ENCODE measurements at places on chromosomes 1 and 21.

DNA sequence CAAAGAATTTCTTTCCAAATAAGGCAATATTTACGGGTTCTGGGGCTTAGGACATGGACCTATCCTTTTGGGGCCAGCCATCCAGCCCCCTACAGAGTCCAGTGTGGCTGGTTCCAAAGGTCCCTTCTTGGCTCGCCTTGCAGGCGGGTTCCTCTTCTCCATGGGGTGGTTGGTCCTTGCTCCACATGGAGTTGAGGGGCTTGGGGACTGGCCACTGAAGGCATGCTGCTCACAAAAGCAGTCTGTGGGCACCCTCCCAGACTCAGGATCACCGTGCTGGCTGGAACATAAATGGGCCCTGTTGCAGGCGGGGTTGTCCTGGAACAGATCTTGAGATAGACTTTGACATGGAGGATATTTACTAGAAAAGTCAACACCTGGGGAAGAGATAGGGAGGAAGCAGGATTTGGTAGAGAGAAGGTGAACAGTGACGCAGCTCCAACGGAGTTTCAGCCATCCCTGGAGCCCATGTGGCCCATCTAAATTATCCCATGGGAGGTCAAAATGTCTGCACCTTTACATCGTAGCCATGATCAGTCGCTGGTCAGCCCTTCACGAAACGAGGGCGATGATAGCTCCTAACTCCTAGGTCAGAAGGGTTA, 39.1 kb upstream of the LRP8 start:
- DNase-seq, result no peak

DNA sequence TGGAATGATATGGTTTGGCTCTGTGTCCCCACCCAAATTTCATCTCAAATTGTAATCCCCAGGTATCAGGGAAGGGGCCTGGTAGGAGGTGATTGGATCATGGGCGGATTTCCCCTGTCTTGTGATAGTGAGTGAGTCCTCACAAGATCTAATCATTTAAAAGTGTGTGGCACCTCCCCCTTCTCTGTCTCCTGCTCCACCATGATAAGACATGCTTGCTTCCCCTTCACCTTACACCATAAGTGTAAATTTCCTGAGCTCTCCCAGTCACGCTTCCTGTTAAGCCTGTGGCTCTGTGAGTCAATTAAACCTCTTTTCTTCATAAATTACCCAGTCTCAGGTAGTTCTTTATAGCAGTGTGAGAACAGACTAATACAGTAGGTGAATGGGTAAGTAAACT, 109.3 kb downstream of the DMRTB1 start:
- DNase-seq, result peak; percentile 94

- DNase-seq, result peak; percentile 91
These were observed 15.9 kb upstream of the IFNAR1 start for GRCh38 chr21:33308586-33309490.

- DNase-seq, result no peak
These were observed 119.3 kb upstream of the ATP1A1 start for GRCh38 chr1:116253566-116254382.

DNA sequence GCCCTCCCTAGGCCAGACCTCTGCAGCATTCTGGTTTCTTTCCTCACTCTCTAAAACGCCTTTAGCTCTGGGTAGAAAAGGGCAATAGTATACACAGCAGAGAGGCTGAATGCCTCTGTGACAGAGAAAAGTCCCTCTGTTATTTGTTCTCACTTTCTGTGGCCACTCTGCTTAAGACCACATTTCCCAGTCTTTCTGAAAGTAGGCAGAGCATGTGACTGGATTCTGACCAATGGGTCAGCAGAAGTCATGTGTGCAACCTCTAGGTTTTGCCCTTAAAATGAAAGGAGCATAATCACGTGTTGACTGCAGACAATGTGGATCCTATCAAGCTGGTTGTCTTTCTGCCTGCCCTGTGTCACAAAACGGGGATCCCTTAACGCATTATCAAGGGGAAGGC, 79.7 kb upstream of the MARK1 start:
- DNase-seq, result no peak

DNA sequence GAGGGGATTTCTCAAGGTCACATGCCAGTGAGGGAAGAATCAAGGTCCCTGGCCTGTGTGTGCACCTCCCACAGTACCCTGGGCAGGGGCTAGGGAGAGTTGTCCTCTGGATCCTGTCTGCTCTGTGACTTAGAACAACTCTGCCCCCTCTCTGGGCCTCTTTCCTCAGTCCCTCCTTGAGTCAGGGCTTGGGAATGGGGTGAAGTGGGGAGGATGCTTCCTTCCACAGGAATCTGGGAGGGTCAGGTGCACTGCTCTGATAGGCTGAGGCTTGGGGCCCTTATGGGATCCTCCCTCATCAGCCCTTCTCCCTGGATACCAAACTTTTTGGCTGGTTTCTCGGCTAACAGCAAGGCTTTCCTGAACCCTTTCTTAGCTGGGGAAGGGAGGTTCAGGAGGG, 2.5 kb downstream of the TRNP1 start:
- DNase-seq, result no peak

- DNase-seq, result no peak
These were observed 8.4 kb downstream of the CFH start for GRCh38 chr1:196660272-196660671.

DNA sequence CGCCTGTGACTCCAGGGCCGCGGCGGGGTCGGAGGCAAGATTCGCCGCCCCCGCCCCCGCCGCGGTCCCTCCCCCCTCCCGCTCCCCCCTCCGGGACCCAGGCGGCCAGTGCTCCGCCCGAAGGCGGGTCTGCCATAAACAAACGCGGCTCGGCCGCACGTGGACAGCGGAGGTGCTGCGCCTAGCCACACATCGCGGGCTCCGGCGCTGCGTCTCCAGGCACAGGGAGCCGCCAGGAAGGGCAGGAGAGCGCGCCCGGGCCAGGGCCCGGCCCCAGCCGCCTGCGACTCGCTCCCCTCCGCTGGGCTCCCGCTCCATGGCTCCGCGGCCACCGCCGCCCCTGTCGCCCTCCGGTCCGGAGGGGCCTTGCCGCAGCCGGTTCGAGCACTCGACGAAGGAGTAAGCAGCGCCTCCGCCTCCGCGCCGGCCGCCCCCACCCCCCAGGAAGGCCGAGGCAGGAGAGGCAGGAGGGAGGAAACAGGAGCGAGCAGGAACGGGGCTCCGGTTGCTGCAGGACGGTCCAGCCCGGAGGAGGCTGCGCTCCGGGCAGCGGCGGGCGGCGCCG, at the start of gene SIM2:
SIM2 (plus strand) TSS at position 135 of the 565 bp plus-strand sequence. CDS start 632 bp downstream, outside the sequence.
- DNase-seq, result peak; percentile 39

GRCh38 chr1:115063228-115063901, 25.9 kb downstream of the TSPAN2 start:
- DNase-seq, result peak; percentile 25

DNA sequence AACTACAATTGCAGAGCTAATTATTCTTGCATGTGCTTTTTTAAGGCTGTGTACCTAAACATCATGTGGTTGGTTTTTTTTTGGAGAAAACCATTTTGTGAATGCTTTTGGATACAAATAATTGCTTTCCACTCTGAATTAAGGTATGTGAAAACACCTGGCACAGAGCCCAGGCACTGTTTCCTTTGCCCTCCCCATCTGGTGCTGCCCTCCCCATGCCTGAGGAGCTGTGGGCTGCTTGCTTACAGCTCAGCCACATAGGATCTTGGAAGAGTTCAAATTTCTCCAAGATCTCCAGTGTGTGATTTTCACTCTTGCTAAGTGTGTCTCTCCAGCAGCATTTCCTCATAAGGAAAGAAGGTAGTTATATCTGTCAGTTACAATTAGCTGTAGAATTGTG, 27.8 kb downstream of the DNM3 start:
- no peak for DNase-seq

DNA sequence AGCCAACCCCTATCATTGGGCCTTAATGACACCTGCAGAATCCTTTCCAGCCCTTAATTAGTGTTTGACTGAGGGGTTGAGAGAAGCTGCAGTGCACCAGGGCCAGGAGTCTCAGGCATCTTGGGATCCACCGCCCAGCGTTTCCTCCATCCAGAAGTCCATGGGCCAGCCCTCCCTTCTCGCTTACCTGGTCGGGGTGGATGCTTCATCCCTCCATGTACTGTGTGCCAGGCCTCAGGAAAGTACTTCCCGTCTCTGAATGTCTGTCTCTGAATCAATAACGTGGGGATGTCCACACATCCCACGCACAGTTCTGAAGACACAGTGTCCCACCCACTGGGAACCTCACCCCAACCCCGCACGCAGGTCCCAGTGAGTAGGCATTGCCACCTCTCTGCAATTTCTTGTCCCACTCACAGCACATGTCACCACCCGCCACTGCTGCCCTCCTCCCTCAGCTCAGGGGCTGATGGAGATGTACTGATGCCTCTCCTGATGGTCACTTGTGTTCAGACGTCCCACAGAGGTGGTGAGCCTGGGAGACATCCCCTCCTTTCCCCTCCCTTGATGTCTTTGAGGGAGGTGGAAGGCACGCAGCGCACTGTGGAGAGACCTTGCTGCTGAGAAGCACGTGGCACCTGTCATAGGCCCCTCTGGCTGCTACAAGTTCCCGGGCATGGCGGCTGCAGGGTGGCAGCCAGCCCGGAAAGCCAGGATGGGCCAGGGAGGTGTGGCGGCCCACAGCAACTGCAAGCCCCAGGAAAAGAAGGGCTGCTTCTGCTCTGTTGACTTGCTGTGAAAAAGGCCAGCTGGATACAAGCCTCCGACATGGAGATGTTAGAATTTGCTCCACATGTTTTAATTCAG, 29.4 kb upstream of the PRSS38 start:
- DNase-seq, result no peak

- peak; percentile 91 for DNase-seq
These were observed 191.2 kb downstream of the GABPA start for GRCh38 chr21:25925936-25926335.

DNA sequence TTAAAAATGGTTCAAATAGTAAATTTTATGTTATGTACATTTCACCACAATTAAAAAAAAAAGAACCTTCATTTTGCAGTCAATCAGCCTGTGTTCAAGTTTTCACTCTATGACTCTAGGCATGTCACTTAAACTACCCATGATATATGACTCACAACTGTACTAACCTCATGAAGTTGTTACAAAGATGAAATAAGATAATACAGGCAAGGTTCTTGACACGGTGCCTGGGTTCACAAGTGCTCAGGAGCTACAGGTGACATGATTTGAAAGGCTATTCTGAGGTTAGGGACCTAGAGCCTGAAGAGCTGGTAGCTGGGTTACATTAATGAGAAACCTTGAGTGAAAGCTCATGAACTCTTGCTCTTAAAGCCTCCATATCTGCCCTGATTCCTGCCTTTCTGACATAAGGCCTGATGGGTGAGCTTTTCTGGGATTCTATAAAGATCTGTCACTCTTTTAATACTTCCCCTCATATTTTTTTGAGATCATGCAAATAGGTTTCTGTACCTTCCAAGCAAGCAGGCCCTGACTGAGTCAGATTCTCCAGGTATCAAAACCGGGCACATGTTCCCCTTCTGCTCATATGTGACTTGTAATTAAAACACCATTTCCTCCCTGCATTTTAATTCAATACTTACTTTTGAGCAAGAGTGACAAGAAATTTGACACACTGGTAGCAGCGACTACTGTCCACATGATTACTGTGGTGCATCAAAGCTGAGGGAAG, 34.0 kb downstream of the PCSK9 start:
- DNase-seq, result no peak

- DNase-seq, result peak; percentile 95
These were observed 48.1 kb downstream of the ELAPOR1 start for GRCh38 chr1:109161858-109162606.

Measured in common myeloid progenitor, CD34-positive (primary cell).